ENCODE measurements at places on chromosomes 7 and 10.

GRCh38 chr7:127865466-127865865 lies 165.8 kb downstream of the LRRC4 start:
- DNase-seq: no peak

- DNase-seq: no peak
Measured at GRCh38 chr10:80289451-80290287, at the start of gene MAT1A. TSS of gene MAT1A (minus strand) at chr10:80289658. CDS start at chr10:80289423, 235 bp downstream.

- DNase-seq: no peak
Measured at GRCh38 chr10:114911052-114911711, 26.8 kb upstream of the TRUB1 start.

DNA sequence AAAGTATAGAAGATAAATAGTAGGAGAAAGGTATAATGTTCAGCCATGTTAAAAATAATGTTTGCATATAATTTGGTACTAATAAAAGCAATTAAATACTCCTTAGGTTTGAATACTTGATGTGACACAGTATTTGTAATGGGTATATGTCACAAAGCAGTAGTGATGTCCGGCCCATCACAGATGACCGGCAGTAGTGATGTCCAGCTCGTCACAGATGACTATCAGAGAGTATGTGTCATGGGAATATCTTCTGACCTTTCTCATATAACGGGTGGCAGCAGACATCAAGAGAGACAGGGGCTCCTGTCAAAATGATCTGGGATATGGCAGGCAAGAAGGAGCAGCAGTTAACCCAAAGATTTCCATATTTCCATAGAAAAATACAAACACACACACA lies 477.4 kb upstream of the KLF6 start:
- DNase-seq: no peak

DNA sequence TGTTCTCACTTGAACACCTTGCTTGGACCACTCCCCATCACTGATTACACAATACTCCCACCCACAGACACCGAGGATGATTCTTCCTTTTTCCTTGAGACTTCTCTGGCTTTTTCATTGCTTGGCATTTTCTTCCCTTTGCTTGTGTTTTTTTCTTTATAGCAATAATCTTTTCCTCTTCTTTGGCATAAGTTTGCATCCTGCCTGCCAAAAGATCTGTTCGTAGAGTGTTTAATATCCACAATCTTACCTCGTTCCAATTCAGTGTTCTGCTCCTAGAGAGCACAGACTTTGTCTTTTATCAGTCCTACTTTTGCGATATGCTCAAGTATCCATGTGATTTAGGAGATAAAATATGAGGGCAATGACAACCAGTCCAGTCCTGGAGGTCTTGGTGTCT lies 303.3 kb upstream of the CDC14C start:
- DNase-seq: no peak

DNA sequence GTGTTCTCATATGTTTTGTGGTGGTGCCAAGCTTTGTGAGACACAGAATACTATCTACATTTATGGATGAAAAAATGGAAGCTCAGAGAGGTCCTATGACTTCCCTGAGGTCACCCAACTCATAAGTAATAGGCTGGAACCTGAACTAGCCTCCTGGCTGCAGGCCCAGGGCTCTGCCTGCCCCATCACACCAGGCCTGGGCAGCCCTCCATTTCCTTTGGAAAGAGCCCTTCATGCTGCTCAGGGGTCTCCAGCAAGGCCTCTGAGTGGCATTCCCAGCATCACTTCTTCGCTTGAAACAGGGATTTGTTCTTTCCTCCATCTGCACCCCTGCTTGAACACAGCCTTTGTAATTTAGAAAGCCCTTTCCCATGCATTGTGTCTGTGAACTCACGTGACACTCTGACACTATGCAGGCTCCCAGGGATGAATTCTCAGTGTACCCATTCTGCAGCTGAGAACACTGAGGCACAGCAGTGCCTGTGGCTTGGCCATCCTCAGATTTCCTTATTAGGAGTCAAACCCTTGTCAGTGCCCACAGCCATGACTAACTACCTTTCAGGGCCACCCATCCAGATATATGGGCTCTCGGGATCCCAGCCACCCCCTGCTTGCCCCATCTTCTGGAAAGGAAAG lies 127.8 kb upstream of the PPIF start:
- no peak for DNase-seq

GRCh38 chr10:131083915-131084790 lies 227.4 kb downstream of the TCERG1L start:
- no peak for DNase-seq

DNA sequence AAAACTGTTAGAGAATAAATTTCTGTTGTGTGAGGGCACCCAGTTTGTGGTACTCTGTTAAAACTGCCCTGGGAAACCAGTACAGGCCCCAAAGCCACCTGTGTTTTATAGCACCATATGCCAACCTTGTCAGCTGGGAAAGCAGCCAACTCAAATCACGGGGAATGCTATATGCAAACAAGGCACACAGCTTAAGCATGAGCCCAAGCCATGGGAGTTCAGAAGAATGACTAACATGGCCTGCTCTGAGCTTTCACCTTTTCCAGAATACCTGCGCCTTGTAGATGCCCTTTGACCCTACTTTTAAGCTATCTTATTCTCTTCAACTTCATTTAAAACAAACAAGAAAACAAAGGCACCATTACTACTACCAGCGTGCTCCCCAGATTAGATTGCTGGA lies 5.5 kb upstream of the SLC25A13 start:
- DNase-seq: no peak

All from omental fat pad (tissue), 4 donors.